ENCODE measurements at places on chromosomes 16 and 17.

DNA sequence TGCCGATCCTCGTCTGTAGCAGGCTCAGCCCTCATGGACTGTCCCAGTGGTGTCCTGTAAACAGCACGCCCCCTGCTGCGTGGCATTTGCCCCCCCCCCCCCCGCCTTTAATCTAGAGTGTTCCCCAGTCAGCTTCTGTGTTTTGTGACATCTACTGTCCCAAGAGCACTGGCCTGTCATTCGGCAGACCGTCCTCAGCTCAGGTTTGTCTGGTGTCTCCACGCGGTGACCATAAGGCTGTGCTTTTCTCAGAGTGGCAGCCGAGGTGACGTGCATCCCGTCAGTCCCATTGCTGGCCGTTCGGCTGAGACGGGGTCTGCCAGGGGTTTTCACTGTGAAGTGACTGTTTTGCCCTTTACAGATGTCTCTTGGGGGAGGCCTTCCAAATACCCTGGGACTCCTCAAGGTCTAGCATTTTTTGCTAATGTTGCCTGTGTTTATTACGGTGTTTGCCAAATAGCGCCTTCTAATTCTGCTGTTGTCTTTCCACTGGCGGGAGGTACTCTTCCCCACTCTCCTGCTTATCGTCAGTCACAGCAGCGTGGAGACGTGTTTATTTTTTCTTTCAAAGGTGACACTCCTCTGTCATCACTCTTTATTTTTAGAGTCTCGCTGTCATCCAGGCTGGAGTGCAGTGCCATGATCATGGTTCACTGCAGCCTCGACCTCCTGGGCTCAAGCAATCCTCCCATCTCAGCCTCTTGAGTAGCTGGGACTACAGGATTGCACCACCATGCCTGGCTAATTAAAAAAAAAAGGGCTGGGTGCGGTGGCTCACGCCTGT is 5.7 kb upstream of the MRPL12 start:
- DNase-seq, result no peak

DNA sequence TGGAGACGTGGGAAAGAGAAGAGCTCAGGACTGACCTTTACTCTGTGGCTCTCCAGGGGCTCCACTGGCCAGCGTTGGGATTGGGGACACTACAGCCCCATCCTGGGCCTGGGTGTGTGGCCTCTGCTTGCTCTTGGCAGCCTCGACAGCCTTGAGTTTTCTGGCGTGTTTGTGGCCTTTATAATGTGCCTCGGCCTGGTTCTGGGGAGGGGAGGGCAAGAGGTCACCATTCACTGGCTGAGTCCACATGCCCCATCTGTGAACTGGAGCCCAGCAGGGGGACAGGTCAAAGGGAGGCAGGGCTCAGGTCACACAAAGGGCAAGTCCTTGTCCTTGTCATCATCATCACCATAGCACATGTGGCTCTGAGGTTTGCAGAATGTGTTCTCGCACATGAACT is 11.7 kb downstream of the NKIRAS2 start:
- no peak for DNase-seq

GRCh38 chr17:42422412-42422957 is 571 bp downstream of the CAVIN1 start:
- DNase-seq, result no peak

GRCh38 chr16:51243936-51244436 is 92.9 kb upstream of the SALL1 start:
- no peak for DNase-seq

DNA sequence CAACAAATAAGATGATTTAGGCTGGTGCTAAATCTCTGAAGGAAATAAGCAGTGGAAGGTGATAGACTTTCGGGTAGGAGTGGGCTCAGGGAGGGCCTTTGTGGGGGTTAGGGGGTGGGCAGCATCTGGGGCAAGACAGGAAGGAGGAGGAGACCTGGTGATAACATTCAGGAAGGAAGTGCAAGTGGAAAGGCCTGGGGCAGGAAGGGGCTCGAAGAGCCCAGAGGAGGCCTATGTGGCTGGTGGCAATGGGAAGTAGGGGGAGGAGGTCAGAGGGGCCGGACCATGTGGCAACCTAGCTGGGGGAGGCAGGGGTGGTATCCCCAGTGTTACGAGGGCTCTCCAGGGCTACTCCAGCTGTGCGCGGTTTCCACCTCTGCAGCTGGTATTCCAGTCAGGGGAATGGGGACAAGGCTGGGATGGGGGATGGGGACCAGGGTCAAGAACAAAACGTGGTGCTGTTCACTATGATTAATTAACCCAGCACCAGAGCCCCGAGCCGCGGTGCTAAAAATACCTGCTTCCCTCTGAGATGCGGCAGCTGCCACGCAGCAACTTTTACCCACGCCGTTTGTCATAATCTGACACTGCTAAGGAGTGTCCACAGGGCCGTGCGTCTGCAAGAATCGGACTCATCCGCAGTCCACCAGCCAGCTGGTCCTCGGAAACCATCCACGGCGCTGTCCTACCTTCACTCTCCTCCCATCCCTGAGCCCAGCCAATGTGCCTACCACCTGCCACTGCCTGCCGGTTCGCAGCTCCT is 5.2 kb upstream of the CCDC182 start:
- no peak for DNase-seq
